ENCODE measurements at places on chromosomes 11 and 22. TPM values are rescaled to one million over a fixed set of nuclear protein-coding genes. Genes with fewer than 3 reads are reported as not detected.

- DNase-seq, result no peak
These were observed 56.0 kb downstream of the PISD start for GRCh38 chr22:31605851-31606585.

DNA sequence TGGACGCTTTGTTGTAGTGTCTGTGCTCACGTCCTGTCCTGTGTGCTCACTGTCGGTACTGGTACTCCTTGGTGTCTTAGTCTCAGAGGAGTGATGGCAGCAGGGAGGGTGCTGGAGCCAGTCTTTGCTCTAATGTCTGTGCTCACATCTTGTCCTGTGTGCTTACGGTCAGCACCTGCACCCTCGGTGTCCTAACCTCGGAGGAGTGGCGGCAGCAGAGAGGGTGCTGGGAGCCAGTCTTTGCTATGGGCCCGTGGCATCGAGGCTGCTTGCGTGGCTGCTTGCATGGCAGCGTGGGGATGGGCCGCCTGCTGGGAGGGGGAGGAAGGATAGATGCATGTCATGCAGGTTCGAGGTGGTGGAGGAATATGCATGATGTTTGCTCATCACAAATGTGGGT lies 12.7 kb downstream of the IGHMBP2 start:
- no peak for DNase-seq

DNA sequence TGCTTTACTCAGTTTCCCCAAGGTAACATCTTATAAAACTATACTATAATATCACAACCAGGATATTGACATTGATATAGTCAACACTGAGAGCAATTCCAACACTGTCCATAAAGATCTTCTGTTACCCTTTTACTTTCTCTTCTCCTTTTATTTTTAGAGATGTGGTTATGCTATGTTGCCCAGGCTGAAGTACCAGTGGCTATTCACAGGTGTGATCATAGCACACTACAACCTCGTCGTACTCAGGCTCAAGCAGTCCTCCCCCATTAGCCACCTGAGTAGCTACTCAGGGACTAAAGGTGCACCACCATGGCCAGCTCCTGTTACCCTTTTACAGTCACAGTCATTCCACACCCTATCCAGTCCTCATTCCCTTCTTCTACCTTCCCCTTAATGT lies 119.7 kb downstream of the CWF19L2 start:
- DNase-seq, result no peak

GRCh38 chr22:35400501-35400790 lies 506 bp downstream of the MCM5 start:
- no peak for DNase-seq

DNA sequence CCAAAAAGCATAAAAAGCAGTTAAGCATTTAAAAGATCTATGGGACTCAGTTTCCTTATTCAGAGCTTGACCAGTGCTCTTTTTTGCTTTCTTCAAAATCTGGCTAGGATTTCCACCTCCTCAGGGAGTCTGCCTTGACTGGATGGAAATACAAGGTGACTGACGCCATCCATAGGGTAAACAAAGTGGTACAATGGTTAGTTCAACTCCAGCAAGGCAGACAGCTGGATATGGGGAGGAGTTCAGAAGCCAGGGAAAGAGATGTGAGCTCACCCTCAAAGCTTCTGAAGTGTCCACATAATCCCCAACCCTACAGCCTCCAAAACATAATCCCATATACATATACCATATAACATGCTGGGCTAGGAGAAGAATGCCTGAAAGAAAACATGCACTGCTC lies 52.0 kb downstream of the KIRREL3 start:
- peak; percentile 62 for DNase-seq

DNA sequence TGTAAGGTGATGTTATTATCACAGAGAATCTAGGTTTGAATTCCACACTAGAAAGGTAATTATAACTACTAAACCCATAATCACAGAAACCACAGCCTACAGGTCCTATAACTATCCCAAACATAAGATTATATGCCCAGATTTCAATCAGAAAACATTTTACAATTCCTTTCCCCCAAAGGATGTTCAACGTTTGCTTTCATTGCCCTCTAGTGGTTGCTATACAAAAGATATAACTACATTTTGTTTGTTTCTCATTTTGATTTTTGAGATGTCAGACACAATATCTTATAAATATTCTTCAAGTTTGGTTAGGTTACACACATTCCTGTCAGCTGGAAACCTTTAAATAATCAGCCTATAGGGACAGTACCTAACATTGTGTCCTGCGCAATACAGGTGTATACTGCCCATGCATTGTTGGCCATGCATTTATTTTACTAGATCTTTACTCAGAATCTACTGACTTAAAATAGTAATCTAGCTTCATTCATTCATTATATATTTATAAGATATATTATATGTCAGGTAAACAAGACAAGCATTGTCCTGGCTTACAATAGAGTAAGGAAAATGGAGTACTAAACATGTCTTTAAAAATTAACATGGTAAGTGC lies 530.5 kb upstream of the CCDC90B start:
- no peak for DNase-seq

GRCh38 chr11:3626250-3626960 lies 15.4 kb downstream of the ART5 start:
- no peak for DNase-seq

- DNase-seq, result no peak
These were observed 198.5 kb upstream of the C11orf87 start for GRCh38 chr11:109223451-109223850.

DNA sequence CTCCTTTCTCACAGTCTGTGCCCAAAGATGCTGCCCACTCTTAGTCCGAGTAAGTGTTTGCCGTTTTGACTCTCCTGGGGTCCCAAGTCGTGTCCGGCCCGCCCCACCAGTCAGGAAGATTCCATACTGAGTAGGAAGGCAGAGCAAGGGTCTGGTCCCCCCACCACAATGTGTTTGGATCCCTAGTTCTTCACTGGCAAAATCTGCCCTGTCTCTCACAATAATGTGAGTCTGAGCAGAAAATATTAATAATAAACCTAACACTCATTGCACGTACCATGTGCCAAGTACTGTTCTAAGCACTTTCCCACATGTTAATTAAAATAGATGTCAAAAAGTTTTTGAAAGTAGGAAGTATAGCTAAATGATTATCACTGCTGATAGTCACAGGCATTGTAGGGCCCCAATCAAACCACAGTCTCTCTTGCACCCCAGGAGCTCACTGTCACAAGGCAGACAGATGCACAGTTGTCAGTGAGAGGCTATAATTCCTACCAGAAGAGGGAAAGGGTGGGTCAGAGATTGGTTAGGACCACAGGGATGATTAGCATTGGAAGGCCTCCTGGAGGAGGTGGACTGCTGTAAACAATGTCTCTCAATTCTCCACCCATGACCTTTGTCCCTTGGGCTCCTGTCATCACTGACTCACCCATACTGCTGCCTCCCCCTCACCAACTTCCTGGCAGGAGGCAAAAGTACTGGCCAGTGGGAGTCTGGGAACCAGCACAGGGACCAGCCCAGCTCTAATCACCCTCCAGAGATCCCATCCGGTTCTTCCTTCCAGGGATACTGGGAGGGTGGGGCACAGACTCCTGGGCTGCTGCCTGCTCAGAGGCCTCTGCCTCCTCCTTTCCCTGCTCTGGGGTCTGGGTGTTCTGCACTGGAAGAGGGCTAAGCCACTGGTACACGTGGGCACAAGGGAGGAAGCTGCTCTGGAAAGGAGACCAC lies 1.0 kb upstream of the POLD4 start:
- DNase-seq, result peak; percentile 97

GRCh38 chr22:48101704-48102103 lies 1339.3 kb downstream of the TBC1D22A start:
- DNase-seq, result no peak

- no peak for DNase-seq
These were observed 16.1 kb downstream of the TMPRSS5 start for GRCh38 chr11:113689768-113690618.

- DNase-seq, result no peak
These were observed 16.2 kb downstream of the CBL start for GRCh38 chr11:119222308-119222707.

DNA sequence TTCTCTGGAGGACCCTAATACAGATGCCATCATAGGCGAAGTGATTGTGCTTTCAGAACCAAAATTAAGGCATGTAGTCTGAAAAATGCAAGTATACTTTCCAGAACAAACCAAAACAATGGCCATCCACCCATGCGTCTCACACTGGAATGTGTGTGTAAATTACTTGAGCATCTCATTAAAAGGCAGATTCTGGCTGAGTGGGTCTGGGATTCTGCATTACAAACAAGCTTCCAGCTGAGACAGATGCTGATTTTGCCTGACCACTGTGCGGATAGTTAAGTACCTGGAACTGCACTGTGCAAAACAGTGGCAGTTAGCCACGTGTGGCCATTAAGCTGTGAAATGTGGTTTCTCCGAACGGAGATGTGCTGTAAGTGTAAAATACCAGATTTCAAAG lies 26.2 kb downstream of the RRP7A start:
- DNase-seq, result no peak

DNA sequence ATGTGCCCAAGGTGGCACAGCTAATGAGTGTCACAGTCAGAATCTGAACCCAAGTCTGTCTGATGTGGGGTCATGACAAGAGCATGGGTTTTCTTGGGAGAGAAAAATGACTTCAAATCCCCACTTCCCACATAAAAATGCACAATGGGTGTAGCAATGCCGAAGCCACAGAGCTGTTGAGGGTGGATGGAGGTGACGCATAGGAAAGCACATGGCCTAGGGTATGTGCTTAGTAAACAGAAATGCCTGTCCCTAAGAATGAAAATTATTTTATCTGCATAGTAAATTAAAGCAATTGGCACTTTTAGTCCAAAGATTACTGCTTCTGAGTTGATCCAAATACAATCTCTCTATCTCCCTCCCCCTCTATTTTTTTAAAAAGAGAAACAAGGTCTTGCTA lies 10.9 kb downstream of the MICAL3 start:
- DNase-seq, result no peak

- no peak for DNase-seq
These were observed 4.5 kb downstream of the PRDM10 start for GRCh38 chr11:129998107-129998506.

DNA sequence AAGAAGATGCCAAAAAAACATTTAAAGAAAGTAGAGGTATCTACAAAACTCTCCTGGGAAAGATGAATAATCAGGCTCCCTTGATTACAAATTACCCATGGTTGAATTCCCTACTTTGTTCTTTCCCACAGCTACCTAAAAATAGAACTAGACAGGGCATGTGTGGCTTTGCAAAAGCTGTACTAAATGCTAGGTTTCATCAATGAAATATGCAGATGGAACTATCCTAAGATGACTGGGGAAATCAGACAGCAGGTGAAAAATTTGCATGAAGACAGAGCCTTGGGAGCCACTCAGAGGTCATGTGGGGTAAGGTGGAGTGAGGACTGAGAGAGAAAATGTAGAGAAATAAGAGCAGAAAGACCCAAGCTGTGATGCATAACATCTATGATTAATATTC lies 14.7 kb downstream of the LAYN start:
- DNase-seq, result no peak

- no peak for DNase-seq
These were observed 245.9 kb upstream of the ANO3 start for GRCh38 chr11:26086028-26086427.

- no peak for DNase-seq
These were observed 91.2 kb downstream of the BCR start for GRCh38 chr22:23271597-23271908.

DNA sequence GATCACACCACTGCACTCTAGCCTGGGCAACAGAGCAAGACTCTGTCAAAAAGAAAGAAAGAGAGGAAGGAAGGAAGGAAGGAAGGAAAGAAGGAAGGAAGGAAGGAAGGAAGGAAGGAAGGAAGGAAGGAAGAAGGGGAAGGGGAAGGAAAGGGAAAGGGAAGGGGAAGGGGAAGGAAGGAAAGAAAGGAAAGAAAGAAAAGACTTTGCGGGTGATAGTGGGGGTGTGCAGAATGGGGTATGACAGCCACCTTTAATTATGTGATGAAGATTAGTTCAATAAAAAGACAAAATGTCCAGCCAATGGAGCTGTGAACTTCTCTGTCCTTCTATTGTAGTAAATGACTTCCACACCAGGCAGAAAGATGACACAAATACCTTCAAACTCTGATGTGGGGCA lies 8.7 kb upstream of the APLP2 start:
- no peak for DNase-seq

DNA sequence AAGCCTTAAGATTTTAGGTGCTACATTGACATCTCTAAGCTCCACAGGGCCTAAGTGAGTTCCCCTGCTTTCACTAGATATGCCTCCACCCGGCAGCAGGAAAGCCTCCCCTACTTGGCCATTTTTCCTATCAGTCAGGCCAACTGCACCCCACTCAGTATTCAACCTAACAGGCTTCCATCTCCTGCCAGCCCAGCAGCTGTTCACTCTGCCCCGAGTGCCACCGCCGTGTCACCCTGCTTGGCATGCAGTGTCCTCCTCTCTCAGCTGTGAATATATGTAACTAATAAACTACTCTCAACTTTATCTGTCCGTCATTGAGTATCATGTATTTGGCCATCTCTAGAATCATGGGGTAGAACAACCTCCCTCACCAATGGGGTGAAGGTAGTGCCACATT lies 9.0 kb upstream of the OR6M1 start:
- DNase-seq, result no peak

DNA sequence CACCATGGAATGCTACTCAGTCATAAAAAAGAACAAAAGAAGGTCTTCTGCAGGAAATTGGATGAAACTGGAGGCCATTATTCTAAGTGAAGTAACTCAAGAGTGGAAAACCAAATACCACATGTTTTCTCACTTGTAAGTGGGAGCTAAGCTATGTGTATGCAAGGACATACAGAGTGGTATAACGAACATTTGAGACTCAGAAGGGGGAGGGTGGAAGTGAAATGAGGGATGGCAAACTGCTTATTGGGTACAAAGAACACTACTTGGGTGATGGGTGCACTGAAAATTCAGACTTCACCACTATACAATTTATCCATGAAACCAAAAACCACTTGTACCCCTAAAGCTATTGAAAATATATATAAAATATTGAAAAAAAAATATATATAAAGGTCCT lies 13.4 kb upstream of the CAT start:
- no peak for DNase-seq

GRCh38 chr22:27110665-27111451 lies 453.5 kb downstream of the MIAT start:
- peak; percentile 92 for DNase-seq

- no peak for DNase-seq
These were observed 128.7 kb downstream of the TRIM44 start for GRCh38 chr11:35791088-35791958.

DNA sequence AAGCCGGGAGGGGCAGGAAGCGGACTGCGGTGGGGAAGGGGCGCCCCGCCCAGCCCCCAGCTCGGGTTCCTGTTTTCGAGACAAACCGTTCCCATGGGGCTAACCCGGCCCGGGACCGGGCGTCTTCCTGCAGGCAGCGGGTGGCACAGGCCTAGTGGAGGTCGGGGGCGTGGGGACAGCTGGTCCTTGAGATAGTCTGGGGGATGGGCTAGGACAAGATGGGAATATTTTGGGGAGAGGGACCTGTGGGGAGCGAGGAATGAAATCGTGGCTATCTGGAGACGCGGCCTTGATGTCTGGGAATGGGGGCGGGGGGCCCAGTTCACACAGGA lies 1.2 kb upstream of the RASGRP2 start:
- no peak for DNase-seq

GRCh38 chr11:106238704-106239360 lies 161.4 kb downstream of the AASDHPPT start:
- DNase-seq, result no peak

- peak; percentile 4 for DNase-seq
These were observed at the start of gene BBOX1 for GRCh38 chr11:27040302-27041115. Gene BBOX1 (plus strand): TSS chr11:27040815. CDS start chr11:27055431, 14,616 bp downstream.

Gene OR51B5
- total RNA-seq, result 0.11 TPM

Gene C11orf86
- not detected for total RNA-seq

Gene UBE2L6
- 22.4 TPM for total RNA-seq

Gene ZP1
- total RNA-seq, result not detected

Gene MS4A5
- total RNA-seq, result not detected

Gene MS4A14
- not detected for total RNA-seq

Gene C2CD3
- 21.9 TPM for total RNA-seq

Gene FGF4
- total RNA-seq, result not detected

Gene TMPRSS13
- 0.48 TPM for total RNA-seq

Gene MRGPRX1
- not detected for total RNA-seq
